Breast epithelium (tissue), 4 donors: ENCODE measurements at places on chromosomes 3 and 15. TPM values are rescaled to one million over a fixed set of nuclear protein-coding genes. Genes with fewer than 3 reads are reported as not detected.

CNTN3 gene
- 12.2 TPM for total RNA-seq

PYGO1 gene
- 8.5 TPM for total RNA-seq

NLGN1 gene
- 12.3 TPM for total RNA-seq

SCG3 gene
- not detected for total RNA-seq

PLAAT1 gene
- total RNA-seq = 0.66 TPM

TNNC1 gene
- 4.2 TPM for total RNA-seq

SEMA3G gene
- 255 TPM for total RNA-seq

KNG1 gene
- 0.48 TPM for total RNA-seq

SPTBN5 gene
- 2.3 TPM for total RNA-seq

DLL4 gene
- 5.0 TPM for total RNA-seq

SAMD7 gene
- not detected for total RNA-seq

CDC25A gene
- total RNA-seq = 2.6 TPM

ZPLD1 gene
- total RNA-seq = 0.33 TPM

TRPM1 gene
- total RNA-seq = not detected

GP5 gene
- total RNA-seq = 0.16 TPM

THPO gene
- 0.73 TPM for total RNA-seq

ARPC4 gene
- total RNA-seq = 117 TPM

TRH gene
- total RNA-seq = not detected

ACAN gene
- total RNA-seq = not detected

AMT gene
- total RNA-seq = 2.7 TPM

MUC20 gene
- total RNA-seq = 24.3 TPM

SRP14 gene
- total RNA-seq = 299 TPM

NFKBIZ gene
- total RNA-seq = 243 TPM

KLHL40 gene
- total RNA-seq = not detected

ATP13A5 gene
- total RNA-seq = not detected

ABI3BP gene
- total RNA-seq = 170 TPM

ZDHHC3 gene
- 71.9 TPM for total RNA-seq

POPDC2 gene
- total RNA-seq = 7.9 TPM

TRPC1 gene
- total RNA-seq = 14.8 TPM

FSIP1 gene
- 16.2 TPM for total RNA-seq

FETUB gene
- total RNA-seq = not detected

CMTM6 gene
- 151 TPM for total RNA-seq

KIF7 gene
- total RNA-seq = 10.1 TPM

LCTL gene
- total RNA-seq = not detected

CD200R1 gene
- 0.66 TPM for total RNA-seq

MYO5C gene
- 71.3 TPM for total RNA-seq

AHSG gene
- total RNA-seq = not detected

RASL12 gene
- total RNA-seq = 20.6 TPM

EIF5A2 gene
- 5.2 TPM for total RNA-seq

C2CD4A gene
- total RNA-seq = 0.66 TPM

SMCO1 gene
- not detected for total RNA-seq

SYNPR gene
- total RNA-seq = not detected

GRK7 gene
- total RNA-seq = 0.33 TPM

MCF2L2 gene
- 1.3 TPM for total RNA-seq

C3orf49 gene
- not detected for total RNA-seq

DNAH1 gene
- 11.5 TPM for total RNA-seq

THRB gene
- total RNA-seq = 39.2 TPM
